ENCODE measurements at places on chromosomes 4 and X. TPM values are rescaled to one million over a fixed set of nuclear protein-coding genes. Genes with fewer than 3 reads are reported as not detected.

Gene PDHA1
- total RNA-seq, result 180 TPM

Gene GABRQ
- total RNA-seq, result not detected

Gene TMEM144
- not detected for total RNA-seq

Gene FAM47A
- total RNA-seq, result not detected

Gene USP17L24
- total RNA-seq, result not detected

Gene DCAF4L1
- total RNA-seq, result 0.33 TPM

GRCh38 chr4:185839770-185840169, 27.8 kb upstream of the SORBS2 start:
- DNase-seq, result no peak

- DNase-seq, result no peak
Observed at GRCh38 chrX:135536877-135537276, 16.4 kb downstream of the INTS6L start.

DNA sequence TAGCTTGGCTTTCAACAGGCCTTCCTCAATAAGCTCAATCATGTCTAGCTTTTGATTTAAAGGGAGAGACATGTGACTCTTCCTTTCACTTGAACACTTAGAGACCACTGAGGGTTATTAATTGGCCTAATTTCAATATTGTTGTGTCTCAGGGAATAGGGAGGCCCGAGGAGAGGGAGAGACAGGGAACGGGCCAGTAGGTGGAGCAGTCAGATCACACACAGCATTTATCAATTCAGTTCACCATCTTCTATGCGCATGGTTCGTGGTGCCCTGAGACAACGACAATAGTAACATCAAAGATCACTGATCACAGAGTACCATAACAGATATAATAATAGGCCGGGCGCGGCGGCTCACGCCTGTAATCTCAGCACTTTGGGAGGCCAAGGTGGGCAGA, 17.8 kb downstream of the ZNF81 start:
- DNase-seq, result no peak

GRCh38 chrX:103475381-103475780, 43.9 kb downstream of the RAB40A start:
- DNase-seq, result no peak

DNA sequence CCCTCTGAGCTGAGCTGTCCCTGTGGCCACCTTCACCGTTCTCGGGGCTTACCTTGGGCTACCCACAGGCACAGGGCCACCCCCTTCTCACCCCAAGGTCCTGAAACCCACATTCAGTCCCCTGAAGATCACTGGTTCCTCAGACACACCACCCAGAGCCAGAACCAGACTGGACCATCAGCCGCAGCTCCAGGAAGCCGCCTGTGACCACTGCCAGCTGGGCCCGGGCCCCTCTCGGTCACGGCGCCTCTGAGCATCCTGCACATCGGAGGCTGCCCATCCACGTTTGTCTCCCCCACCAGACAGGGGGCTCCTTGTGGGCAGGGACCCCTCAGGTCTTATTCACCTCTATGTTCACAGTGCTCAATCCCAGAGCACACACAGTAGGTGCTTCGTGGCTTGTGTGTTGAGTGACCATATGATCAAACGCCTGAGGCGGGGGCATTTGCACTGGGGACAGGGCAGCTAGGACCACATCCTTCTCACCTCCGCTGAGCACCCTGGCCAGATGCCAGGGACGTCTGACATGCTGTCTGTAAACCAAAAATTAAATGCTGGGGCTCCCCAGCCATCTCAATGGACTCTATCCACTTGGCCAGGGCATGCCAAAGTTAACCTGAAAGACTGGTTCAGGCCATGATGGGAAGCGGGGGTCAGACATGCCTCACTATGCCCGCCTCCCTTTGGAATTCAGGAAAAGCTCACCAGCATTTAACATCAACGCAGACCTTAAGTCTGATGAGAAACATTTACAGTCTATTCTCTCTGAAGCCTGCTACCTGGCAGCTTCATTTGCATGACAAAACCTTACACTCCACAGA, 109.4 kb upstream of the AFAP1 start:
- no peak for DNase-seq

DNA sequence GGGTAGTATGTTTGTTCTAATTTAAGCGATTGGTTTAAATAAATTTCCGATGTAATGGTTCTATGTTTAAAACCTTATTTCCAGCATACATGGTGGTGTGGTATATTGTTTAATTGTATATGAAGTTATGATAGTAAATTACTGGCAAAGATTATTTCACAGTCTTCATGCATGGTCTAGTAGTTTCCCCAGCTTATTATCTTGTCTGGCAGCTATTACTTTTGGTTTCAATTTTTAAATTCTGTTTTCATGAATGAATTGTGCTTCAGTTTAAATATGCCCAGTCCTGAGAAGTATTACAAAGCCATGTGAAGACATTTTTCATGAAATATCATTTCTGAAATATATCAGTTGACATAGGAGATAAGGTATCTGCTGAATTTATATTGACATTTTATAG, 6.3 kb downstream of the ALG13 start:
- DNase-seq, result no peak

GRCh38 chr4:4217113-4217512, 9.6 kb downstream of the OTOP1 start:
- DNase-seq, result no peak

Data from activated CD8-positive, alpha-beta memory T cell treated with anti-CD3 and anti-CD28 coated beads, Interleukin-2, amount 10 ng/mL, durations not matched to agents 7 days and 5 days (primary cell).